ENCODE measurements at places on chromosomes 3 and 15.

DNA sequence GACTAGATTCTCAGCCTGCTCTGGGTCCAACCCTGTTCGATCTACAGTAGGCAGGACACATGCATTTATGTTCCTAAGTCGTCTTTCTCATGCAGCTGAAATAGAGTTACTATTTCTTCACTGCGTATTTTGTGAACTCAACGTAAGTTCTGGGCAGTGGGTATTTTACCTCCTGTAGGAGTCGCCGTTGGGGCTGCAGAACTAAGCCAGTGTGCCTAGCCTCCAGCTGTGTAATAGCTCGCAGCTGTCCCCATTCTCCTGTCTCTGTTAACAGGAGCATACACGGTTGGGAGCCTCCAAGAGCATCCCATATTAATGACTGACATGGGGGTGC is 58.4 kb upstream of the HRH1 start:
- no peak for DNase-seq

GRCh38 chr3:20380295-20380694 is 194.3 kb upstream of the SGO1 start:
- DNase-seq = no peak

- no peak for DNase-seq
Measured at GRCh38 chr3:2976212-2976611, 134.0 kb downstream of the IL5RA start.

DNA sequence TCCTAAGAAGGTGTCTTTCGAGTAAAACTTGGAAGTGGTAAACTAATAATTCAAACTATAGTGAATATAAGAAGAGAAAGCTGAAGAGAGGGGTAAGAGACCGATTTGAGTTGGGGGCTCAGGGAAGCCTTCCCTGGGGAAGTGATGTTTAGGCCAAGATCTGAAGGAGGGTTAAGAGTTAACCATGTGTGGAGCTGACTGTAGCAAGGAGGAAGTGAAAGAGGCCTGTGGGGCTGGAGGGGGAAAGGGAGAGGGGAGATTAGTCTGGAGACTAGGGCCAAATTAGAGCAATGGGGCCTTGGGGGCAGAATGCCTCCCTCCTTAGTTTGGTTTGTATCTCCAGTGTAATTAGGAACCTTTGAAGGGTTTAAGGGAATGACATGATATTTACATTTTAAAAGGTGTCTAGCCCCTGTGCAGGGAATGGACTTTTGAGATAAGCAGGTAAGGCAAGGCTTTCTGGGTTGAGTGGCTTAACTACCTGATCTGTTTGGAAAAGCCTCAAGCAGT is 2.2 kb downstream of the ZNF592 start:
- no peak for DNase-seq

DNA sequence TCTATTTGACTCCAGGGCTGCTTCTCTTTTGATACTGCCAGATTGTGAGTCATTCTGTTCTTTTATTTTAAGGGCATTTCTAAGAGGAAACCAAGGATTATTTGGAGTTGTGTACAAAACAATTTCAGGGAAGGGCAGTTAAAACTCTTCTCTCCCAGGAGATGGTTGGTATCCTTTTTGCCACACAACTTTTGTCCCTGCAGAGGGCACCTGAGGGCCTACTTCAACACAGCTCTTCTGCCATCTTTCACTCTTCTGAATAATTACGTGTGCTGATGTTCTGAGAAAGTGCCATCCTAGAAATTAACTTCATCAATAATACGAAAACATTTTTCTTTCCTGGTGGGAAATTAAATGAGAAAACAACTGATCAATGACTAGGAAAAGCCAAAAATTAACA is 75.7 kb upstream of the GADL1 start:
- DNase-seq = peak; percentile 16

DNA sequence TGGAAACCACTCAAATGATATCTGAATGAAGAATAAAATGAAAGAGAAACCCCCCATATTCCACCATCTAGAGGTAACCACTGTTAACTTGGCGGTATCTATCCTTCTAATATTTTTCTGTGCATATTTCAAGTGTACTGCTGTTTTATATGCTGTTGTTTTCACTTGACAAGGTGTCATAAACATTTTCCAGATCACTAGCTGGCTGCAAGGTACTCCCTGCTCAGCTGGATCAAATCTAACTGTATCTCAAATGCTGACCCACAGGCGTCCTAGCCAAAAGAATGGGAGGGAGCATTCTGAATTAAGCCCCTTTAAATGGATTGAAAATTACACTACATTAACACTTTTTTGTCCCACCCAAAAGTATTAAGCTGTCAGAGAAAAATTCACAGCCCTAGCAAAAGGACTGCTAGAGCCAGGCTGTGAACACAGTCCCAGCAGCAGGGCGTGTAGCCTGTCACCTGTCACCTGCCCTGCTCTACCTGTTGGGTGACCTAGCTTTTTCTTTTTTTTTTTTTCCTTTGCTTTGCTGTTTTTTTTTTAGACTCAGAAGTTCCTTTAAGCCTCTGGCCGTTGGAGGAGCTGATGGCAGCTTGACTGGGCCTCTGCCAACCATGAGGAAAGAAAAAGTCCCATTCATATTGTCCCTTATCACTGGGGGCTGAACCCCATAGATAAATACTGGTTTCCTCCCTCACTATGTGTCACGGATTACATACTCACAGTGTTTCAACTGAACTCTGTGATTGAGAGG is 93.7 kb upstream of the TSC22D2 start:
- DNase-seq = no peak

GRCh38 chr15:50943638-50944037 is 35.2 kb downstream of the AP4E1 start:
- no peak for DNase-seq

GRCh38 chr3:71218508-71218907 is 365.0 kb downstream of the FOXP1 start:
- DNase-seq = no peak

DNA sequence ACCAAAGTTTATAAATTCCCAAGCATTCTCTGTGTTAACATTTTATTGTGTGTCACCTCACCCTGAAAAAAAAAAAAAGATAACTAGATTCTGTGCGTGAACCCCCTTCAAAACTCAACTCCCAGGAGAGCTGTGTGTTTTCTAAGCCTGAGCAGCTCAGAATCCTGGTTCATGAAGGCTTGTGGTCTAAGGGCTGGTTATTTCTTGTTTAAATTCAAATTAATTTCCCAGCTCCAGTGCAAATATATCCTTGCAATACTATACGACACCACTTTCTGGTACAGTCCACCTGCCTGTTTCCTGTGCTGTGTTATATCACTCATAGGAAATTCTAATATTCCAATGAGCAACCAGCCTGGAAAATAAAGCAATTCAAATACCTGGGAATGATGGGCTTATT is 23.4 kb upstream of the MYZAP start:
- no peak for DNase-seq

DNA sequence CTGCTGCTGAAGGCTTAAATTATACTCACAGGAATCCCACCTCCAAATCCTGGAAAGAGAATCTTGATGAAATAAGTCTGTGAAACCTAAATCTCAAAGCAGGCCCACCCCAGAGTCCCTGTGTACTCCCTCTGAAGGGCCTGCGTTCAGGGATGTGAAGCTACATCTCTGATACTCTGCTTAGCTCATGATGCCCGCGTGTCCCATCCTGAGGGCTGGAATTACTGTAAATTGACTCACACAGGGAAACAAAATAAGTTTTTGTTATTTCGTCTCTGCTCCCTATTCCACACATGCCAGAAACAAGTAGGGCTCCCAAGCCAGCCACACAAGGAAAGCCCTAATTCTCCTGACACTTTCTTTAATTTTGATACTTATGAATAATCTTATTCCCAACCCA is 10.9 kb upstream of the PLCL2 start:
- DNase-seq = no peak

GRCh38 chr15:66715181-66715624 is 13.2 kb downstream of the SMAD6 start:
- no peak for DNase-seq

DNA sequence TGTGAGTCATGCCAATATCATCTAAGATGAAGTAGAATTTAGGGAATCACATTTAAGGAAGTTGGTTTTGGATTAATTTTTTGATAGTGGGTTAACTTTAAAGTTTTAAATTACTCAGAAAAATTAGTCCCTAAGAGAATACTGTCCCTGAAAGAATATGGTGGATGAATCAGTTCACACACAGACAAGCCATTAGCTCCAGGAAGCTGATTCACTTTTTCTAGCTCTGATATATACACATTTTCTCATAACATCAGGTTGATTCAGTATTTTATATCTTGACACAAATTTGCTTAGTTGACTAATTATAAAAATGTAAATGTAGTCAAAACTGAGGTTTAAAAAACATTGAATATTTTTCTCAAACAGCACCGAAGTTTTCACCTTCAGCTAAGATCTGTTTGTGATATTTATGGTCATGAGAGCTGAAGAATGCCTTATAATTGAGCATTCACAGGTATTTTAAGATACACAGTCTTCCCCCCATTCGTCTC is 55.1 kb downstream of the MYH15 start:
- no peak for DNase-seq

DNA sequence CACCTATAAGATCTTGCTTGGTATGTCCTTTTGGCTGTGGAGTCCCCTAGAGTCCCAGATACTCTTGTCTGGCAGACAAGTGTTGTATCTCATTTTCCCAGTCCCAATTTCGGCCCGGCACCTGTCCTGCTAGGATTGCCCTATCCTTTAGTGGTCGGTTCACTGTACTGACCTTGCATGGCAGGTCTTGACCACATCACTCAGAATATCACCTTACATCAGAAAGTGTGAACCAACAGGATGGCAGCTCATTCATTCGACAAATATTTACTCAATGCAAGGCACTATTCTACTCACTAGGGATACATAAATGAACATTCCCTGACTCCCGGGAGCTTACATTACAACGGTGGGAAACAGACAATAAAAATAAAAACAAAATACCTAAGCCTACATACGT is 5.7 kb upstream of the CCDC80 start:
- no peak for DNase-seq

DNA sequence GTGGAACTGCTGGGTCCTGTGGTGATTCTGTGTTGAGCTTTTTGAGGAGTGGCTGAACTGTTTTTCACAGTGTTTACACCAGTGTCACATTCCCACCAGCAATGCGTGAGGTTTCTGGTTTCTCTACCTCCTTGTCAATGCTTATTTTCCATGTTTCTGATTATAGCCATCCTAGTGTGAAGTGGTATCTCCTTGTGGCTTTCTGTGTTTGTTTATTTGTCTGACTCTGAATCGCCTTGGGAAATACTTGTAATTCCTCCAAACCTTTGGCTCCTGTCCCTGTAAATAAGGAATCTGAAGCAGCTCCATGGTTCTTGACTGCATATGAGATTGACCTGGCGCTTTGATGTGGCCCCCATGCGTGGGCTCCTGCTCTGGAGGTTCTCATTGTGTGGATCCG is 20.6 kb downstream of the FAN1 start:
- peak; percentile 90 for DNase-seq

DNA sequence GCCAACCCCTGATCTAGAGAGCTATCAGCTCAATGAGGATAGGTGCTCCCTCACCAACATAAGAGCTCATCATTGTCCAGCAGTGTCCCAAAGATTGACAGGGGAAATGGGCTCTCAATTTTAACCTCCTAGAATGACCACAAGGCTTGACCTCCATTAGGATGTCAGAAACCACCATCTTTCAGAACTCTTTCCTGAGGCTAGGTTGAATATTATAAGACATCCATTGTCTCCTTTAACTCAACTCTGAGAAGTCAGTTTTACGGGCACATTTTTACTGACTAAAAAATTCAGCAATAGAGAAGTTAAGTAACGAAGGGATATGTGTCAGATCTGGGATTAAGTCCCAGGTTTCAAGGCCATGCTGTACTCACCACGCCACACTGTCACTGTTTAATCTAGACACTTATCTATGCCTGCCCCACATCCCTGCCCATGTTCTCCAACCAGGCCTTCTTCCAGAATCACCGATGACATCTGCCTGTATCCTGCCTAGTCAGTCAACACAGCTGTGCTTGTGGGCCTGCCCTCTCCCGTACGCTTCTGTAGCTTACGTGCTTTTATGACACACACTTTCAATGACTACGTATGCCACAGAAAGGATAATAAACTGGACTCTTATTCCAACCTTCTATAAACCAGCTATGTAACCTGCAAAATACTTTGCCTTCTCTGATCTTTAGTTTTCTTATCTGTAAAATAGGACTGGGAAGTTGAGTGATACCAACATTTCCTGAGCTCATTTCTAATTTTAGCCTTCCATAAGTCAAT is 17.1 kb upstream of the MUC13 start:
- DNase-seq = no peak

GRCh38 chr3:156106721-156107373 is 13.5 kb upstream of the KCNAB1 start:
- DNase-seq = no peak

DNA sequence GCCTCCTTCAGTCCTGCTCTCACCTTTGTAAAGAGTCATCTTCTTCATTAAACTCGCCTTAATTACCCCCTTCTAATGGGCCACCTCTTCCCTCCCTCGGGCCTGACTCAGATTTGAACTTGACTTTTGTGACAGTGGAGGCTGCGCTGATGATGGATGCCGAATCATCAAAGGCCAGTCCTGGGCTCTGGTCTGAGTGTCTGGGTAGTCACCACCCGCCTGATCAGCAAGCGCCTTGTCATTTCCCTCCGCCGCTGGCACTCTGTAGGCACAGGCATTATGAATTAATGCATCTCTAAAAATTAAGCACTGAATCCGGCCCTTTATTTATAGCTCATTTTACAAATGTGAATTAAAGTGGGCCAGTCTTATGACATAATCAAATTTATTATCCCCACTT is 116.7 kb upstream of the PROK2 start:
- no peak for DNase-seq

- DNase-seq = no peak
Measured at GRCh38 chr3:70519913-70520659, 207.6 kb upstream of the MDFIC2 start.

DNA sequence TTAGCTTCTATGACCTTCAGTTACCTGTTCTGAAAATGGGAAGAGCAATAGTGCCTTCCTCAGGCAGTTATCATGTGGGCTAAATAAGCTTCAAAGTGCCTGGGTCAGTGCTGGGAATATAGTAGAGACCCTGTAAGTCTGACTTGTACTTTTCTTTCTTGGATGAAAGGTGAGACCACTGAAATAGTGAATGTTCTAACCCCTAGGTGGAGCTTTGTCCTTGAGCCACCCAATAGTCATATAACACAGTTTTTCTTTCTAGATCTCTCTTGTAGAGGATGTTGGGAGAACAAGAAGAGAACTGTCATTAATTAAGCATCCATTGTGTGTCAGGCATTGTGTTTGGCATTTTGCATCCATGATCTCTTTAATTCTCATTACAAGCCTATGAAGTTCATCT is 13.0 kb upstream of the BFSP2 start:
- DNase-seq = no peak

- DNase-seq = peak; percentile 46
Measured at GRCh38 chr3:130759692-130760338, 13.2 kb upstream of the PIK3R4 start.

GRCh38 chr3:158769952-158770740 is 31.7 kb upstream of the MFSD1 start:
- DNase-seq = peak; percentile 68

- no peak for DNase-seq
Measured at GRCh38 chr15:40923551-40923950, 5.6 kb upstream of the DLL4 start.
